Activated naive CD4-positive, alpha-beta T cell treated with anti-CD3 and anti-CD28 coated beads, Interleukin-2, amount 10 ng/mL, durations not matched to agents 5 hours and 36 hours (primary cell): ENCODE measurements at places on chromosomes 3 and 15. TPM values are rescaled to one million over a fixed set of nuclear protein-coding genes. Genes with fewer than 3 reads are reported as not detected.

The ATP13A4 gene
- total RNA-seq: 1.4 TPM

The CSPG5 gene
- 0.63 TPM for total RNA-seq

The IRAK2 gene
- total RNA-seq: 2.7 TPM

The TIMP4 gene
- not detected for total RNA-seq

The TRANK1 gene
- total RNA-seq: 72.4 TPM

The DPPA2 gene
- total RNA-seq: not detected

The GOLGA6A gene
- total RNA-seq: not detected

The RETNLB gene
- total RNA-seq: not detected

The NPAP1 gene
- total RNA-seq: not detected

The CGNL1 gene
- not detected for total RNA-seq

The PLS1 gene
- 2.2 TPM for total RNA-seq

The IL17RD gene
- not detected for total RNA-seq

The PSTPIP1 gene
- total RNA-seq: 143 TPM

The IL20RB gene
- total RNA-seq: 1.5 TPM

The GPR27 gene
- 0.38 TPM for total RNA-seq

The ZBBX gene
- not detected for total RNA-seq

The FAM3D gene
- total RNA-seq: not detected

The NECTIN3 gene
- 2.8 TPM for total RNA-seq

The FRMD4B gene
- total RNA-seq: 10.5 TPM

The CXCR6 gene
- 1.7 TPM for total RNA-seq

The HGD gene
- 0.68 TPM for total RNA-seq

The OR4F15 gene
- total RNA-seq: not detected

The PCSK6 gene
- total RNA-seq: 2.3 TPM

The KCNAB1 gene
- not detected for total RNA-seq

The HPS3 gene
- total RNA-seq: 21.4 TPM

The RNU5B-1 gene
- not detected for total RNA-seq

The ZNF774 gene
- total RNA-seq: 1.1 TPM
